Inflammatory macrophage treated with lipopolysaccharide for 4 hours (primary cell): ENCODE measurements at places on chromosomes 1 and 21.

GRCh38 chr1:149884433-149885338, 14.7 kb upstream of the BOLA1 start:
- DNase-seq = peak; percentile 86

DNA sequence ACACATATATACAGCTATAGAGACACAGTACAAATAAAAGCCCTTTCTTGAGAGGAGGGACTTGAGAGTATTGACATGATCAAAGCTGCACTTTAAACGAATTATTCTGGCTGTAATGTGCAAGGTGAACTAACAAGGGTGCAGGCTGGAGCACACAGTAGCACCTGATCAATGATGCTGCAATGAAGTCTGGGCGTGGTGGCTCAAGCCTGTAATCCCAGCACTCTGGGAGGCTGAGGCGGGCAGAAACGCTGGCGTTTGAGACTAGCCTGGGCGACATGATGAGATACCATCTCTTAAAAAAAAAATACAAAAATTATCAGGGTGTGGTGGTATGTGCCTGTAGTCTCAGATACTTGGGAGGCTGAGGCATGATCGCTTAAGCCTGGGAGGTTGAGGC, 14.1 kb upstream of the CTH start:
- no peak for DNase-seq

GRCh38 chr1:92970990-92971689, 9.9 kb upstream of the DIPK1A start:
- no peak for DNase-seq

DNA sequence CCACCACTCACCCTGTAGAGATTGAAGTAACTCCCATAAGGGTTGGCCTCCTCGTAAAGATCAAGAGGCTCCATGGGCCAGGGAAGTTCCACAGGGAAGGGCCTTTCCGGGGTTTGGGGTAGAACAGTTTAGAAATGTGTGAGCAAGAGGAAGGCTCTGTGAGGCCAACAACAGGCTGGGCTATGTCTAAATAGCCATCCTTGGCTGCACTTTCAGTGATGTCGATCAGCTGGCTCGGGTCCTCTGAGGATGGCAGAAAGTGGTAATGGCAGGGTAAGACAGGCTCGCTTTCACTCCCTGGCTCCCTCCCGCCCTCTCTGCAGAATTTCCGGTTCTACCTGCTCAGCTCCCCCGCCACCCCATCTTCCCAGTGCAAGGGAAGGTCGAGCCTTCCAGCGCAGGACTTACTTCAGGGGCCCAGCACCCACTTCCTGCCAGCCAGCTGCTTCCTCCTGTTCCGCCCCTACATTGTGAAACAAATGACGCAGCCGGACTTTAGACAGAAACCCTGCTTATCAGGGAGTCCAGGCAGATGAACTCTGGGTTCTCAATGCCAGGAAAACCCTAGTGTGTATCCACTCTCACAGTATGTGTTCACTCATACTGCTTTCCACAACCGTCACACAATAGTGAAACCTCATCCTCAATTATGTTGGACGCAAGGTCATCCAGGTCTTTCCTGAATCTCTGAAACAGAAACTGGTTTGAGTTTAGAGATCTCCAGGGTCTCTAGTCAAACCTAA, 7.3 kb downstream of the F11R start:
- DNase-seq = peak; percentile 95

DNA sequence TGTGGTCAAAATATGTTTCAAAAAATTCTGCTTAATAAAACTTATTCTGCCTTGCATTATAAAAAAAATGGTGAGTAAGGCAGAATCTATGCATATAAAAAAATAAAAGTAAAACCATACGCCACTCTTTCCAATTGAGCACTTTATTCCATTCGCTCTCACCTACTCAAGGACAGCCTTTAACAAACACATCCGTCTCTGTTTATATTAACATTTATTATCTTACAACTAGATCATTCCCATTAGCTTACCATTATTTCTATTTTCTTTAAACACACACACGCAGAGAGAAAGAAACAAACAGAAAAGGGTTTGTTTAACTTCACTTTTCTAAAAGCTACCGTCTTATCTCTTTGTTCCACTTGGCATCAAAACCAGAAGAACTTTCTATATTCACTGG, 598.9 kb upstream of the CHRM3 start:
- no peak for DNase-seq

DNA sequence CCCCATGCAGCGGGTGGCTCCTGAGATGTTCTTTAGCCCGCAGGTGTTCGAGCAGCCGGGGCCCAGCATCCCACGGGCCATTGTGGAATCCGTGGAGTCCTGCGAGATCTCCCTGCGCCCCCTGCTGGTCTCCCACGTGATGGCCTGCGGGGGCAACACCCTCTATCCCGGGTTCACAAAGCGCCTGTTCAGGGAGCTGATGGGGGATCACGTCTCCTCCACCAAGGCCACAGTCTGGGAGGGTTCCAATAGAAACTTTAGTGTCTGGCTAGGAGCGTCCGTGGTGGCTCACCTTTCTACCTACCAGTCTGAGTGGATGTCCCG, 71.0 kb downstream of the ACTL8 start:
- peak; percentile 27 for DNase-seq

DNA sequence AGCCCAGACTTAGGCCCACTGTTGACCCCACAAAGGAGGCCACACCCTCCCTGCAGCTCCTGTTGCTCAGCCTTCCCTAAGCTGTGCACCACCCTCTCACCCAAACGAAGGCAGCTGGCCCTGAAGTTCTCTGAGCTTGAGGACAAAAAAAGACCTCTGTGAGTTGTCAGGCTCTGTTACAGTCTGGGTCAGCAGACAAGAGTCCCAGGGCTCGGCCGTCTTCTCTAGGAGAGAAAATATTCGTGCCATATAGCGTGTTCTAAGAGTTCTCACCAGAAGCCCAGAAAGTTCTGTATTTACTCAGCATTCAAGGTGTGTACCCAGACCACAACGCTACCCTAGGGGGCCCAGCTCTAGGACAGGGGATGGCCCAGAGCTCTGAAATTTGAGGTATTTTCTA, 25.5 kb upstream of the LYST start:
- DNase-seq = no peak

DNA sequence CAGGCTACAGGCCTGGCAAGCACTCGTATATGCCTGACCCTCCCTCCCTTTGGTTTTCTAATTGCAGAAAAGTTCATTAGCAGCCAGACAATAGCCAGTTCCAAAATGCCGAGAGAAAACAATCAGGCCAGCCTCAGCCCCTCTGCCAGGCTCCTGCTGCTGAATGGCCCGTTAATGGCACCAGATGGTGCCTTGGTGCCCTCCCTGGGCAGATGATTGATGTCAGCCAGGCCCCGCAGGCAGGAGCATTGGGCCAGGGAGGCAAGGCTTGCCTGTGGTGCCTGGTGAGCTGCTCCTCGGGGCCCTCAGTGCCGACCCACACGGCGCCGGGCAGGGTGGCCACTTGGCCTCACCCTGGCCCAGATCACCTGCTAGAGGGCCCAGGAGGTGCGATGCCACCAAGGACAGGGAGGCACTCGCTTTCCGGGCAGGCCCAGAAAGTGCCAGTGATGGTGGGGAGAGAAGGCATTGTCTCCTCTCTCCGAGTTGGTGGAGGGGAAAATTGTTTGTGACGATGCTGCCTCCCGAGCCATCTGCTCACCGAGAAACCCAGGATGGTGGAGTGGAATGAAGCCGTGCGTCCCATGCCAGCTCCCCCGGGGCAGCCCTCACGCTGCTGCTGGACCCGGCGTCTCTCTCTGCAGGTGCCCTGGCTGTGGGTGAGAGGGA, 28.1 kb downstream of the QSOX1 start:
- no peak for DNase-seq

GRCh38 chr1:1407636-1408318, 684 bp upstream of the MRPL20 start:
- peak; percentile 19 for DNase-seq

DNA sequence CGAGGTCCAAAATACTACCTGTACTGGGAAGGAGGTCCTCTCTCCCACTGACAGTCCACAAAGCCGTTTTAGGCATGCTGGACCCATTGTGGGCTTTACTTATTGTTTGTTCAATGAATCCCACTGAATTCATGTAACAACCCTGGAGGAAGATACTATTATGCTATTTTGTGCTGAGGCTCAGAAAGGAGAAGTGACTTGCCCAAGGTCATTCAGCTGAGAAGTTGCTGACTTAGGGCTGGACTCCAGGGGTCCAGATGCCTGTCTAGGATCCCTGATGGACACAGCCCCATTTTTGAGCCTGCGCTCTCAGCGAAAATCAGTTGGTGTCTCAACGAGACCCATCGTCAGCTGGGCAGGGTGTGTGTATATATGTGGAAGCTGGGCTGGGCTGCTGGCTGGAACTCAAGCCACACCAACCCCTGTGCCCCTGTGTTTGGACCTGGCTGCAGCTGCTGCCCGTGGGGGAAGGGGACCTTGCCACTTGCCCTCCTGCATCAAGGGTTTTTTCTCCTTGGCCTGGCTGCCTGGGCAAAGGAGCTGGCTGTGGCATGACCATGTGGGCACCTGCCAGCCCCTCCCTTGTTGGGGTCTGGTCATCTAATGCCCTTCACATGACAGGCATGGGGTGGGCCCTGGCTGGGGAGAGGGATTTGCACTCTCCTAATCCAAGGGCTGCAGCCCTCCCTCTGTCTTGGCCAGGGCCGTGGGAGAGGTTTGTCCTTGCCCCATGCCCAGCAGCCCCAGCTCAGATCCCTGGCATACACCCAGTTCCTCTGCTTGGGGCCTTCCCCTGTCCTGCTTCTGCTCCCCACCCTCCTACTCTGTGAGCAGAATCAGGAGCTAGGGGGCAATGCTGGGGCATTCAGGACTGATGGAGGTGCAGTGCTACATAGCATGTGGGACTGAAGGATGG, 15.0 kb downstream of the KCNQ4 start:
- no peak for DNase-seq

DNA sequence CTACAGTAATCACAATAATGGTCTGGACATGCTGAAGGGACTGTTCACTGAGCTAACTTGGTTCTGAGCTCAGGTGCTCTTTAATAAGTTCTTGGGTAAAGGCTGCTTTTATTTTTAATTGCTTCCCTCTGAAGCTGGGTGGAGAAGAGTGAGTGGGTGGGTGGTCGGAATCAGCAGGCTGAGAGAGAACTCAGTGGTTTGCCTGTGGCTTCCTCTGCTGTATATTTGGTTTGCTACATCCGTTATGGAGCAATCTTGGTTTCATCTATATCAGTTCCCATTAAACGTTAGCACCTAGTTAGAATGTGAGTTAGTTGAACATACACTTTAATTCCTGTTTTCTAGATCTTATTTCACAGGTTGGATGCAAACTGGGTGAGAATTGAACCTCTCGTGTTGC, 23.3 kb downstream of the CNIH4 start:
- peak; percentile 84 for DNase-seq

DNA sequence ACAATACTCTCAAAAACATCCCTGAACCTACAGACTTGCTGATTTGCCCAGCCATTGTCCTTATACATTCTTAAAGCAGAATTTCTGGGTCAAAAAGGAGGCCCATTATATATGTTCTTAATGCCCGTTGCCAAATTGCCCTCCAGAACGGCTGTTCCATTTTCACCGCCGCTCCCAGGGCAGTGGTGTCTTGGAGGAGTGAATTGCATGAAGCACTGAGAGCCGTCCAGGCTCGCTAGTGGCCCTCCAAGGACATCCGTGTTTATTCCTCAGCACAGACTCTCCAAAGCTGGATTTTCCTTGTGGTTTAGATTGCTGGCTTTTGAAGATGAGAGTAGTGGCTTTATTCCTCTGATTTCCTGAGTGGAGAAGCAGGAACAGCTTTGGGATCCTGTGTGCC, 68.8 kb downstream of the FHAD1 start:
- DNase-seq = no peak

DNA sequence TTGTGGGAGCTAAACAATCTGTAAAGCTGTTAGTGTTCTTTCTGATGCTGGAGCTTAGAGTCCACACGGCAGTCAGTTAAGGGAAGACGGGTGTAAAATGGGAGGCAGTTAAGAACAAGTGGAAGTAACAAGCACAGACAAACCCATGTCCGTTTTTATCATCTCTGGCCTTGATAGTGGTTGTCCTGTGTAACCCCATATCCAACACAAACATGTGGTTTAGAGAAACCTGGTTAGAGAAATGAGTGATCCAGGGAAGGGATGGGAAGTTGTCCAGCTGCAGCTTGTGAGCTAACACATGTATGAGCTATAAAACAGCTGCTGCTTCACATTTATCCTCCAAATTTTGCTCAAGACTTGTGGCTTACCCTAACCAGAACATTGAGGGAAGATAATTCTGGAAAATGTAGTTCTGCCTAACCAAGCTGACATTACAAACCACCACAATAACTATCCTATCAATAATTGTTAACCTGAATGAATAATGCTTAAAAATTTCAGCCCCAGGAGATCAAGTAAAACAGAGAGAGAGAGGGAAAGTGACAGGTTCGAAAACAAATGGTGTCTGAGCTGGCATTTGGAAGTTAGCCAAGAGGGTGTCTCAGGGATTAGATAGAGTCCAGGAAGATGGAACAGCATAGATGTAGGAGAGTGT, 10.6 kb upstream of the C1orf162 start:
- DNase-seq = no peak

GRCh38 chr1:28755701-28756100, 19.0 kb downstream of the YTHDF2 start:
- no peak for DNase-seq

- no peak for DNase-seq
Measured at GRCh38 chr1:186894415-186894814, 65.7 kb downstream of the PLA2G4A start.

DNA sequence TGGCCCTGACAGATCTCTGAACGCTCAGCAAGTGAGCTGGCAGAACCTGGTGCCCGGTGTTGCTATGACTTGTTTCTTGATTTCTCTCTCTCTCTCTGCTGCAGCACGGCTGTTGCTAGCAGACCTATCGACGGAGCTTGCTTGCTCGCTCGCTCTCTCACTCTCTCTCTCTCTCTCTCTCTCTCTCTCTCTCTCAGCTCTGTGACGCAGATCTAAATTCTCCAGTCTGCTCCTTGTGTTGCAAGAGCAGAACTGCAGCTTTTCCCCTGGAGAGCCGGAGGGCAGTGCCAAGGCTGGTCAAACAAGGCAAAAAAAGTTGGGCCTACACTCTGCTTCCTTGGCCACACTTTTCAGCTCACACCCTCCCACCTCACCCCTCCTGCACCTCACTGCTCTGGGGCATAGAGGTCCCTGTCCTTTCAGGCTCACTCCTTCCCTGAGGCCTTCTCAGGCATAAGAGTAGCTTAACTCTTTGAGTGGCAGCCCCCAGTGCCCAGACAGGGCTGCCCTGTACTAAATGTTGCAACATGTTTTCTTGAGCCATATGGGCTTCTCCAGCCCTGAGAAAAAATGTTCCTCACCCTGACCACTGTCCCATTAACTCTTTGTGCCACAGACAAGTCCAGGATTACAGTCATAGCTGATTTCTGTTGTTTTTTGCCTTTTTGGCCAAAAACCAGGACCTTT, 72.2 kb downstream of the CD46 start:
- DNase-seq = peak; percentile 95

DNA sequence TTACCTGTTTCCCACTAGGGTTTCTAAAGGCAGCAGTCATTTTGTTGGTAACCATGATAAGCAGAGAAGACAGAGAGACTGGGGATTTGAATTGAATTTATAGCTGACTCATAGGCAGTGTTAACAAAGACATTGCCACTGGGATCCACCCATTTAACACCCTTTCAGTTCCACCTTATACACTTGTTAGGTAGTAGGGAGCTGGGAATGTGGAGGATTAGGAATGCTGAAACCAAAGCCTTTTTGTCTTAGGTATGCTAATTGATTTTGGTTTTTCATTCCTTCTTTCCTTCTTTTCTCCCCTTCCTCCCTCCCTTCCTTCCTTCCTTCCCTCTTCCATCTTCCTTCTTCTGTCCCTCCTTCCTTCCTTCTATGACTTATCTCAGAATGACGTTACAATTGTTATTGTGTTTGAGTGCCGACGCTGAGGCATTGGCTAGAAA, 7.5 kb upstream of the EVI5 start:
- no peak for DNase-seq

- peak; percentile 61 for DNase-seq
Measured at GRCh38 chr21:42381347-42381984, 14.4 kb downstream of the TMPRSS3 start.
